GM23248 (cell line): ENCODE measurements at places on chromosomes 7 and 10.

DNA sequence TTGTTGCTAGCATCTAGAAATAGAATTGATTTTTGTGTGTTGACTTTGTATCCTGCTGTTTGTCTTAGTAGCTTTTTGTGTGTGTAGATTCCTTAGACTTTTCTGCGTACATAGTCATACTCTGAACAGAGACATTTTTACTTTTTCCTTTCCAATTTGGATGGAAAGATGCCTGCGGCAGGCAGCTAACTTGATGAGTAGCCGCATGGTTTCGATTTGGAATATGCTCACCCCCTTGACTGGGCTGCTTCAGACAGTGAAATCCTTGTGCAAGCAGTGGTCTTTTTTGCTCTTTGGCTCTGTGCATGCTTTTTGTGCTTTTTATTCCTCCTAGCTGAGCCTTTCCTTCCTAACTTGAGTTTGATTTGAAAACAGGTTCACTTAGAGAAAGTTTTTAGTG lies 71.8 kb downstream of the HHEX start:
- H3K27me3 ChIP-seq: no peaks in the 10 kb centered on the region
- peak overlapping the region; percentile 58 for H3K4me3 ChIP-seq
- peak; percentile 51 for DNase-seq

DNA sequence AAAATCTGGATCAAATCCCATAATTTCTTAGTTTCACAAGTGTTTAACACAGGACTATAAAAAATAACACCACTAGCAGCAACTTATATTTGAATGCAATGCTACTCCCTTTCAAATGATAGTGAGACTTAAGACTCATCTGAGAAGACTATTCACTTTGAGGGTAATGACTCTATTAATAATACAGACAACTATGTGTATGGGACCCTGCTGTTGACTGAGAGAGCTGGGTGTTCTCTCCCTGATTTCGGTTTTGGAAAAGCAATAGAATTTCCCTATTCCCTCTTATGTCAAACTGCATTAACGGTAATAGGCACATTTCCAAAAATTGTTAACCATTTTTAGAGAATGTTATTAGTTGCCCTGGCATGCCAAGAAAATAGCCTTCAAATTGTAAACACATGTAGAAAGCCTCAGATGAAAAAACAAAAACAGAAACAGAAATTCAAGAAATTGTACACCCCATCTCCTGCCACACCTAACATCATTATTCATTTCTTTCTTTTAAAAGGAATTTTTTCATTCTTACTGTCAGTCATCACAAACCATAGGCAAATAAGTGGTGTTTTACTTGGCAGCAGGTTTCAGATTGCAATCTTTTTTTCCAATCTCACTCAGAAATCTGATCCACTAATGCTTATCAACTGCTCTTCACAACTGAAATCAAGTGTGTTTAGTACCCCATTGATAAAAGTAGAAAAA lies 153.7 kb downstream of the TFPI2 start:
- H3K27me3 ChIP-seq: 0 out of 2 replicates have a peak, but pooled peaks cover 9% of the 10 kb centered on the region
- no peaks in the 10 kb centered on the region for H3K36me3 ChIP-seq
- peaks cover 5% of the 10 kb centered on the region; the same call in 1 of the 2 replicates for H3K4me1 ChIP-seq

GRCh38 chr10:78408671-78409472 lies 375.2 kb downstream of the RPS24 start:
- H3K27me3 ChIP-seq: no peaks in the 10 kb centered on the region
- DNase-seq: peak; percentile 73
- no peak overlapping the region for H3K4me3 ChIP-seq
- H3K4me1 ChIP-seq: peaks cover 10% of the 10 kb centered on the region; the same call in 1 of the 2 replicates

GRCh38 chr10:97399843-97400545 lies 1.1 kb downstream of the RRP12 start:
- no peaks in the 10 kb centered on the region for H3K27me3 ChIP-seq
- peak overlapping the region; percentile 92 for H3K27ac ChIP-seq
- DNase-seq: peak; percentile 87
- 0 out of 2 replicates have a peak, but pooled peaks cover 4% of the 10 kb centered on the region for H3K4me1 ChIP-seq

GRCh38 chr7:24781106-24781505 lies 23.8 kb upstream of the GSDME start:
- H3K4me1 ChIP-seq: peaks cover 25% of the 10 kb centered on the region
- no peak for DNase-seq
- no peaks in the 10 kb centered on the region for H3K36me3 ChIP-seq
- no peak overlapping the region for H3K27ac ChIP-seq

- DNase-seq: no peak
- no peak overlapping the region for H3K4me3 ChIP-seq
These were observed 59.5 kb downstream of the ASB13 start for GRCh38 chr10:5606864-5607263.

GRCh38 chr7:82755705-82756551 lies 312.4 kb upstream of the CACNA2D1 start:
- H3K27me3 ChIP-seq: no peaks in the 10 kb centered on the region
- H3K4me3 ChIP-seq: no peak overlapping the region

DNA sequence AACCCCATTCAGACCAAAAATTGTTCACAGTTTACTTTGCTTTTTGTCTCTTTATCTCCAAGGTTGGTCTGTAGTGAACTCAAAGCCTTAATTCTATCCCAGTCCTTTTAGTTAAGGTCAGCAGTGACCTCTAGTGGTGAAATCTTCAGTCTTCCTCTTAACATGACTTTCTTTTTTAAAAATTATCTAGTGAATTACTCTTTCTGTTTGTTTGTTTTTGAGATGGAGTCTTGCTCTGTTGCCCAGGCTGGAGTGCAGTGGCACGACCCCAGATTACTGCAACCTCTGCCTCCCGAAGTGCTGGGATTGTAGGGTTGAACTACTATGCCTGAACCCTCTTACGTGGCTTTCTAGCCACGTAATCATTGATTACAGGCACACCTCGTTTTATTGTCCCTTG lies 25.0 kb downstream of the ZNF487 start:
- no peaks in the 10 kb centered on the region for H3K27me3 ChIP-seq
- DNase-seq: peak; percentile 87
- H3K27ac ChIP-seq: no peak overlapping the region
- H3K4me1 ChIP-seq: no peaks in the 10 kb centered on the region
- peak overlapping the region; percentile 60 for H3K4me3 ChIP-seq

DNA sequence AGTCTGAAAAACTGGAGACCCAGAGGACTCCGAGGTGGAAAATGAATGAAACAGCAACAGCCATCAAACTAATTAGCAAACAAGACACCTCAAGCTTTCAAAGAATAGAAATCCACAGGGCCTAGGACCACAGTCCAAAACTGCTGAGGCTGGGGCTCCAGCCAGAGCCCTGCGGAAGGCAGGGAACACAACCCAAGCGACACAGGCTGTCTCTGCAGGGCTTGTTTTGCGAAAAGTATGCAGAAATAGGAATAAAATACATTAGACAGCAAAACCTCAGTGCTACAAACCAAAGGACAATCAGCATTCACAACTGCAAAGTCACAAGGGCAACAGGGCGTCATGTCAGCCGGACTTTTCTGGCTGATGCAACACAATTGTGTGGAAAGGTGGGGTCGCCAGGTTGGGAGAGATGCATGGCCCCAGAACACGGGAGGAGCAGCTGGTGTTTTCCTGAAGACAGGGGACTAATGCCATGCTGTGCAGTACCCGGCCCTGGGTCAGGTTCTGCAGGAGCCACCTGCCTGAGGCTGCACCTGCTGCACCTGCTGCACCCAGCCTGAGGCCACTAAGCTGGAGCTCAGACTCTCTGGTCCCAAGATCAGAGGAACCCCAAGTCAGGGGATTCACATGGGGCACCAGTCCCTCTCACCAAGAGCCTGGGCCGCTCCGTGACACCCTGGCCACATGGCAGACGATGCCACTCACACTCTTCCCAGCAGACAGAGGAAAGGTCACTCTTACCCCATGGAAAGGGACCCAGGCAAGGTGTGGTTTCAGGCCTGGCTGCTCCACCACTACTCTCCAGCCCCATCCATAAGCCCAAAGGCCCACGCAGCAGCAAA lies 74.2 kb downstream of the MAD1L1 start:
- peaks cover 20% of the 10 kb centered on the region for H3K4me1 ChIP-seq
- H3K27me3 ChIP-seq: no peaks in the 10 kb centered on the region
- H3K36me3 ChIP-seq: no peaks in the 10 kb centered on the region
- H3K4me3 ChIP-seq: no peak overlapping the region
- no peak for DNase-seq
- peak overlapping the region; percentile 64 for H3K27ac ChIP-seq

GRCh38 chr7:40808378-40808942 lies 673.7 kb downstream of the SUGCT start:
- peak overlapping the region; percentile 95 for H3K27ac ChIP-seq
- DNase-seq: peak; percentile 97
- 0 out of 2 replicates have a peak overlapping the region, but pooled peaks have one; percentile 8 for H3K4me3 ChIP-seq
- peaks cover 60% of the 10 kb centered on the region for H3K4me1 ChIP-seq
- H3K27me3 ChIP-seq: no peaks in the 10 kb centered on the region

DNA sequence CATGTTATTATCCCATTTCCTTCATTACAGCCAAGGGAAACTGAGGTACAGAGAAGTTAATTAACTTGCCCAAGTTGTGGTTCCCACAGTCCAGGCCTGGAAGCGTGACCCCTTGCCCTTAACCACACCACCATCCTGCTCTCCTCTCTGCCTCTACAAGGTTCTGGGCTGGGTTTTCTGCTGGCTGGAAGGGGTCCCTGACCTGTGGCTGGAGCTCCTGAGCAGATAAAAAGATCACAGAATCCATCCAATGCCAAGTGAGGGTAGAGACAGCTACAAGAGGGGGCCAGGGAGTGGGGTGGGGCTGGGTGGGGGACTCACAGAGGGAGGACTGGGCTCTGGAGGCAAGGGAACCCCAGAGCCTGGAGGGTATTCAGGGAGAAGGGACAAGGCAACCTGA lies 9.7 kb downstream of the ASB10 start:
- no peak for DNase-seq
- peaks cover 59% of the 10 kb centered on the region for H3K27me3 ChIP-seq
- H3K4me1 ChIP-seq: no peaks in the 10 kb centered on the region
- no peaks in the 10 kb centered on the region for H3K36me3 ChIP-seq
- H3K4me3 ChIP-seq: no peak overlapping the region
